ENCODE measurements at places on chromosomes 2 and 18.

GRCh38 chr2:63056107-63057050 lies 5.7 kb downstream of the OTX1 start:
- no peak for DNase-seq

- DNase-seq, result no peak
Observed at GRCh38 chr2:24261441-24261840, 86.6 kb downstream of the FAM228A start.

- DNase-seq, result no peak
Observed at GRCh38 chr2:12320991-12321641, 395.6 kb upstream of the TRIB2 start.

DNA sequence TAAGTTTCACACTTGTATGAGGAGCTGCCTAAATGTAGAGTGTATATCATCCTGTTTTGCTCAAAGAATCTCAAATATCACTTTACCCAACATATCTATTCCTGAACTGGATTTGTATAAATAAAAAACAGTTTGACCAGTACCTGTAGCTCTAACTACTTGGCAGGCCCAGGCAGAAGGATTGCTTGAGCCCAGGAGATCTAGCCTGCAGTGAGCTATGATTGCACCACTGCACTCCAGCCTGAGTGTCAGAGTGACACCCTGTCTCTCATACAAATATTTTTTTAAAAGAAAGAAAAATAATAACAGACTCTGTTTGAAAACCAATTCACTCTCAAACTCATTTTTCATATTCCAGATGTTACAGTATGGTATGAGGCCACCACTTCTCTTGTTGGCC lies 7.7 kb upstream of the LIMS2 start:
- DNase-seq, result no peak

GRCh38 chr2:176293334-176293733 lies 24.1 kb downstream of the MTX2 start:
- DNase-seq, result no peak

- DNase-seq, result no peak
Observed at GRCh38 chr2:174693344-174693743, 70.9 kb downstream of the CHRNA1 start.

- no peak for DNase-seq
Observed at GRCh38 chr18:5588529-5588928, 44.7 kb upstream of the EPB41L3 start.

DNA sequence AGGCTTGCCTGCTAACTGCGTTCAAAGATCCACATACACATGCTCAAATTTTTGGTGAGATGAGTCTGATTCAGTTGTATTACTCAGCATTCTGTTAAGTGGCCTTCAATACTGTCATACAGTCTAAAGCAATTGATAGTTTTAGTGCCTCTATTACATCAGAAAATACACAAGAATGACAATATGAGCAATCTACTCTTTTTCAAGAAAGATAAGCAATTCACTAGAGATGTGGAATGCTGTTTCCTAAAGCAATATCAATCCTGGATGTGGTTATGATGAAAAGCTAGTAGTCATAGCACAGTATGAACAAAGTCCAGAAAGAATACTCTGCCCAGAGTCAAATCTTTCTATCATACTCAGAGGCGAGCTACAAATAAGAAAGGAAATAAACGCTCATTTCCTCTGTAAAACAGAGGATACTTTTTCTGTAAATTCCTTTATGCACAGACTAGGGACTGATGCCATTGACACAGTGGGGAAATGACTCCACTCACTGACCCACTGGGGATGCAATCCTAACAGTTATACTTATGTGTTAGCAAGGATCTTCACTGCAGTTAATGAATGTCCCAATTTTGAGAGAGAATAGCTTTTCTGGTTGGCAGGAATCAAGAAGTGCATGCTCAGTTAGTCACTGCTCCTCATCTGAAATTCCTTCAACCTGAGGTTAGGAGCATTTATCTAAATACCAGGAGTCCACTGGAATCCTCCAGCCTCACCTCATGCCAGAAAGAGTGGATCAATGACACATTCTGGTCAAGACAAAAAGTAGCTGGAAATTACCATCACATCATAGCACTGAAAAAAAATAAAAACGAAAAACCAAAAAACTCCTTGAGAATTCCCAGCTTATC lies 83.3 kb downstream of the PDE11A start:
- DNase-seq, result no peak

- DNase-seq, result no peak
Observed at GRCh38 chr2:239381709-239382134, 19.1 kb downstream of the HDAC4 start.

DNA sequence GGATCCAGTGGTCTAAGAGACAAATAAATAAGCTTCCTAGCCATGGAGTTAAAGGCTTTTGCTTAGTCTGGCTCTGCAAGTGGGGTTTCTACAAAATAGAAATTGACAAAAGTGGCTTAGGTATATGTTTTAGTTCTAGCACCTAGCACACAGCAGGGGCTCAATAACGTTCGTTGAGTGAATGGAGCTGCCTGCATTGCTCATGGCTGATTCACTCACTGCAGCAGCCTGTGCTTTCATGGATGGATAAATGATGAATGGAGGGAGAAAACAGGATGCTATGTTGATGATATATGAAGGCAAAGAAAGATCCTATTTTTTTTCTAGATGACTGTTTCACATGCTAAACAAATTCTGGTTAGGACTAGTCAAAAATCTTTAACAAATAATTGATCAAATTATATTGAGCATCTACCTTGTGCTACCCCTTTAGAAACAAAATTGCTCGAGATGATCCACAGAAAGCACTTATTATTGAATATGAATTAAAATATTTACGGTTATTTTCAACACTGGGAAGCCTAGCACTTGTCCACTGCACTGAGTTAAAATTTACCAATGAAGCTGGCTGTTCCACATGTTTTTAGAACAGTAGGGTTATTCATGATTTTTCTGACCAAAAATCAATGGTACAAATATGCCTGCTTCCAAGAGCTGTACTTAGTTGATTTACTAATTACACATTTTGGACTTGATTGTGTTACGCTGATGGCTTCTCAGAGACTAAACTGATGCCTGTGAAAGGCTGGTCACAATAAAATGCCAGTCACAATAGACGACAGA lies 39.6 kb downstream of the HDHD2 start:
- no peak for DNase-seq

DNA sequence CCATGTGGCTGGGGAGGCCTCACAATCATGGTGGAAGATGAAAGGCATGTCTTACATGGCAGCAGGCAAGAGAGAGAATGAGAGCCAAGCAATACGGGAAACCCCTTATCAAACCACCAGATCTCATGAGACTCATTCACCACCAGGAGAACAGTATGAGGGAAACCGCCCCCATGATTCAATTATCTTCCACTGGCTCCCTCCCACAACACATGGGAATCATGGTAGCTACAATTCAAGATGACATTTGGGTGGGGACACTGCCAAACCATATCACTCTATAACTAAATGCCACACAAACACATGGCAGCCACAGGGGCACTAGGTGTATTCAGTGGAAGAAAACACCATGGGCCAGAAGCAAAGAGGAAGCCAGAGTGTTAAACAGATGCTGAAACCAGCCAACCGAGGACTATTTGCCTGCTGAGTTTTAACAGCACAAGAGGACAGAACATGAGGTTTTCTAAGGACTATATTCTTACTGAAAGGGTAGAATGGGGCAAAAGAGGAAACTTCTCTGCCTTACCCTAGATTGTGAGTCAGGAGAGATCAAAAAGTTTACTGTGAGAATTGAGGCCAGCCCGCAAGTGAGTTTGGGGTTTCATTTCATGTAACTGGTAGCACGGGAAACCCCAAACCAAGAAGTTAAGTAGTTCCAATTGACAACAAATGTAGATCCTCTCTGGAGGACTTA lies 49.2 kb downstream of the SIGLEC15 start:
- no peak for DNase-seq

DNA sequence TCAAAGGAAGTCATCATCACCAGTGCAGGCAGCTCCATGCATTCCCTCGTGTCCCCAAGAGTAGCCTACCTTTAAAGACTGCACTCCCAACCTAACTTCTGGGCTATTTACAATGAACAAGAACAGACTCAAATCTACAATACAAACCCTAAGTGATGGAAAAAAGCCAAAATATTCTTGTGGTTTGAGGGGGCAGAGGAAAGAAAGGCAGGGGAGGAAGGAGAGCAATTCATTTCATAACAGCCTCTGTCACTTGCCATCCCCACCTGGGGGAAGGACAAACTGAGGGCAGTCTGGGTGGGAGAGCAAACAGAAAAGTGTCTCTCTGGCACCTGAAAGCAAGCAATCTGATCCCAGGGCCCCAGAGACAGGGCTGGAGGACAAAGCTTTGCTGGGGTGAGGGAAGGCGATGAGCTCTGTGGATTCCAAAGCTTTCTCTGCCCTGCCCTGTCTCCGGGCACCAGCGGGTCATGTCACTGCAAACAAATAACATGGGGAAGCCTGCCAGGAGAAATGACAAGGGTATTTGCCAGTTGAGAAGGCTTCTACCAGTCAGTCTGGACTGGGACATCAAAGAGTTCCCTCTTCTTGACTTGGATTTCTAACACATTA lies 528.0 kb upstream of the TNP1 start:
- DNase-seq, result no peak

- no peak for DNase-seq
Observed at GRCh38 chr18:905948-906415, 1.3 kb downstream of the ADCYAP1 start.

DNA sequence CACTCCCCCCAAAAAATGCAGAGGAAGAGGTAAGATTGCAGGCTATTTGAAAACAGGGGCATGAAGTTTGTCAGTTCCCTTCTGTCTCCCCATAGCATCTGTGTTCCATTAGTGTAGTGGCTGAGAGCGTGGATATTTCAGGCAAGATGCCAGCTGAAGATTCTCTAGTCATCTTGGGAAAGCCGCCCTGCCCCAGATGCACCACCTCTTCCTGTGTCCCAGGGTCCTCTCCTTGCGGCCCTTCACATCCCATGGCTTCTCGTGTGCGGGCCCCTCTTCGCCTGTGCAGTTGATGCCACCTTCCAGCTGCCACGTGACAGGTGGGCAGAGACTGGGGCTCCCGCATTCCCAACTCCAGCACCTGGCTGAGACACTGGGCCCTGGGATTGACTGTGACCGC lies 16.1 kb downstream of the TMEM127 start:
- no peak for DNase-seq

DNA sequence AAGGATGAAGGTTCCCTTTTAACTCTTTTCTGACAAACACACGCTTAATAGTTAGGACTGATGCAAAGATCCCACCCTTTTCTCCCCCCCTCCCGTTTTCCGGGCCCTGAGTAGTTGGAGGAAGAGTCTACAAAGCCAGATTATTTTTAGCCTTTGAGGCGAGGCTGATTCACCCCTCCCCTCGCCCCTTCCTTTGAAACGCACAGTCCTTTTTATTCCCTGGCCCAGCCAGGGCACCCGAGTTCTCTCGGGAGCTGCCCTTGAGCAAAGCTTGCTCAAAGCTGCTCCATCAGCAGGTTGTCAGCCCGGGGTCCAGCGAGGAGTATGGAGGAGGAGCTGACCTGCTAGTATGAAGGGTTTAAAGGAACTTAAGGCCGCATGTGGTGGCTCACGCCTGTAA lies 47.1 kb upstream of the SPRED2 start:
- no peak for DNase-seq

GRCh38 chr2:45432406-45432805 lies 178.7 kb downstream of the SRBD1 start:
- no peak for DNase-seq

- DNase-seq, result no peak
Observed at GRCh38 chr2:10514273-10514672, 66.1 kb upstream of the ODC1 start.

DNA sequence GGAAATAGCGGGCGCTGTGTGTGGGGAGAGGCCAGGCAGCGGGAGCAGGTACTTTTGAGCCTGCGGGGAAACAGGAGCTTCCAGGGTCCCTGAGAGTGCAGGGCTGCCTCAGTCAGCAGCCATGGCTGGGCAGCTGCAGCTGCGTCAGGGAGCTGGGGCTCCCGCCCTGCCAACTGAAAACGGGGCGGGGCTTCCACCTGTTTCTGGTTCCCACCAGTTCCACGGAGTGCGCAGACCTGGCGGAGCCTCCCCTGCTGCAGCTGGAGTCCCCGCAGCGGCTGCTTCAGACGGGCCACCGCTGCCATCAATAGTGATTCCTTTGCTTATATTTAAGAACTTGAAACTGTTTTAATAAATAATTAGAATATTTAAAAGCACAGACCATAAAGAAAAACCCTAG lies 30.6 kb upstream of the RPRM start:
- no peak for DNase-seq

DNA sequence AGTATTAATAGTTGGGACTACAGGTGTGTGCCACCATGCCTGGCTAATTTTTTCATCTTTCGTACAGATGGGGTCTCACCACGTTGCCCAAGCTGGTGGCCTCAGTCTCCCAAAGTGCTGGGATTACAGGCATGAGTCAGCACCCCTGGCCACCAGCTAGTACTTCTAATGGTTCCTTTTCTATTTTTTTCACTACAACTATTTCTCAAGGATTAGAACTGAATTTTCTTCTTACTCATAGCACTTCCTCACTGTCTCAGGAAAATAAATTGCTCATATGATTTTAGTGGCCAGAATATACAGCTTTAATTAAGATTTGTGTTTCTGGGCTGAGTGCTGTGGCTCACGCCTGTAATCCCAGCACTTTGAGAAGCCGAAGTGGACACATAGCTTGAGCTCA lies 43.2 kb upstream of the SOS1 start:
- no peak for DNase-seq

- no peak for DNase-seq
Observed at GRCh38 chr2:154331784-154332183, 366.7 kb upstream of the KCNJ3 start.

DNA sequence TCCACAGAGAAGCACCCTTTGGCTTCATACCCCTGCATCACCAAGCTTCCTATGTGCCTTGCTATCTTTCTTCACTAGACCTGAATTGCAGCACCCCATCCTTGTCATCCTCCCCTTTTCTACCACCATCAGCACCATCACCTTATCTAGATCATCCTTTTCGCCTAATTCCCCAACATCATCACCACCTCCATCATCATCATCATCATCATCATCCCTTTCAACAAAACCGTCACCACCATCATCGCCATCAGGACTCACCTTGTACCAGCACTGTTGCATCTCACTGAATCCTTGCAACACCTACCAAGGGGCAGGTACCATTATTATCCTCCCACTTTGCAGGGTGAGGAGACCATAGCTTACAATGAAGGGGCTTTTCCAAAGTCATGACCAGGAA lies 10.8 kb upstream of the ECEL1 start:
- DNase-seq, result no peak

DNA sequence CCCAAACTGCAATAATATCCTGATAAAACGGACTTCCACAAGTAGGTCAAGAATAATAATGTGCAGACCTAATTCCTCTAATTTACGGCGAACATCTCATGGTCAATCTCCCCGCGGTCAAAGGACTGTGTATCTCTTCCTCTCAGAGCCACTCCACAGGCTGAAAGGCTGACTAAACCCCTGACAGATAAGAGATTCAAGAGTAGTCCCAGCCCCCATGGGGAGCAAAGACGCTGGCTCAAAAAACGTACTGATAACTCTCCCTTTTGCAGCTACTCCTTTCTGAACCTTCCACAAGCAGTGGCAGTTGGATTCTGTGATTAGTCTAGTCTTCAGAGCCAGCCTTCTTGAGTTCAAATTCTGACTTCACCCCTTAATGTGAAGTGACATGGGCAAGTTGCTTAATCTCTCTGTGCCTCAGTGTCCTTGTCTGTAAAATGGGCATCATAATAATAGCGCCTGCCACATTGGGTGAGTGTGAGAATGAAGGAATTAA lies 19.7 kb upstream of the IL18R1 start:
- DNase-seq, result no peak
